ENCODE measurements at places on chromosomes 1 and 21. TPM values are rescaled to one million over a fixed set of nuclear protein-coding genes. Genes with fewer than 3 reads are reported as not detected.
A peak's percentile ranks its signal among the peaks of the same experiment; 100 is the strongest.

DNA sequence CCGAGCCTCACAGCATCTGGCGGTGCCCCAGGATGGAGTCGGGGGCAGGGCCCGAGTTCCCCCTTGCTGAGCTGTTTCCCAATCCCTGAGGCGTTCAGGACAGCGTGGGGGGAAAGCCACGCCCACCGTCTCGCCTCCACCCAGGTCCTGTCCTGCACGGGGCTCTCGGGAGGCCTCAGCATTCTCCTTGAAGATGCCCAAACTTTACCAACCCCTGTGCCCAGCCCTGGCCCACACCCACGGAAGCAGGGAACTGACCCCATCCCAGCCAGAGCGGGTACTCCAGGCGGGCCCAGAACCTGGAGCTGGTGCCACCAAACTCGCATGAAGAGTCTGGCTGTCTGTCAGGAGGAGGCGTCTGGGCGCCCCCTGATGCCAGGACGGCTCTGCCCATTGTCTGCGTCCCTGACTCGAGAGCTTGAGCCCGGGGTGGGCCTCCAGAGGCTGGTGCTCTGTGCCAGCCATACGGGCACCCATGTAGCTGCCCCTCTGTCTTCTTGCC, 35.3 kb upstream of the POFUT2 start:
- DNase-seq: no peak

GRCh38 chr1:71964188-71964587, 318.2 kb downstream of the NEGR1 start:
- no peak for DNase-seq

DNA sequence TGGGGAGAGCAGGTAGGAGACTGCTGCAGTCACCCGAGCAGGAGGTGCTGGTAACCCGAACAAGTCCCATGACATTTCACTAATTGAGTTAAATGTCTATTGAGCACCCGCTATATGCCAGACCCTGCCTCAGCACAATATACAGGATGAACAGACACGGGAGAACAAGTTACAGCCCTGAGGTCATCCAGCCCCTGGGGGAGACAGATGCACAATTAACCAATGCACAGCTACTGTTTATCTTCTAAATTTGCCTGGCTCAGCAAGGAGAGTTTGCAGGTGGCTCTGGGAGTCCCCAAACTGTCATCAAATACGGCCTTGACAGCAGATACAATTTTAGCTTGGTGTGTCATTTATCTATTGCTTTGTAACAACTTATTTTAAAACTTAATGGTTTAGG, 18.1 kb downstream of the CITED4 start:
- DNase-seq: no peak

- peak; percentile 83 for DNase-seq
Observed at GRCh38 chr1:50333595-50333974, 89.7 kb downstream of the DMRTA2 start.

GRCh38 chr1:205477121-205477758, 21.4 kb upstream of the BLACAT1 start:
- no peak for DNase-seq

DNA sequence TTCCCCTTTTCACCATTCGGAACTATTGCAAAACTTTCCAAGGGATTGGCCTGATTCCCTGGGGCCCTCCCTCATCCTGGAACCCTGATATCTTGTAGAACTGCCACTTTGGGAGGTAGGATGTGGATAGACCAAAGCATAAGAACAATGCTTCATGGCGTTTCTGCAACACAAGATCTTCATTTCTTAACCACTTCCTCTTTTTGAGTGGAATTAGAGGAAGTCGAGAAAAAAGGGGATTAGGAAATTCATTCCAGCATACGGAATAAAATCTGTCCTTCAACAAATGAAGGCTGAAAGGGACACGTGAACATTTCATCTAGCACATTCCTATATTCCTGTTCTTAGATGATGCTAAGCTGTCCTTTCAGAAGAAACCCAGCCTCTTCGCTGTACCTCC, 149.3 kb downstream of the HUNK start:
- DNase-seq: no peak

Gene ZSWIM5
- 0.12 TPM for total RNA-seq

- DNase-seq: no peak
Observed at GRCh38 chr1:207393610-207394009, 60.5 kb upstream of the CR2 start.

All from activated CD4-positive, alpha-beta T cell treated with anti-CD3 and anti-CD28 coated beads, Interleukin-2, amount 10 ng/mL, durations not matched to agents 24 days and 14 days (primary cell).